ENCODE measurements at places on chromosomes 7 and 10.

- no peak for DNase-seq
- H3K27ac ChIP-seq = no peak overlapping the region
- H3K27me3 ChIP-seq = no peaks in the 10 kb centered on the region
- H3K4me3 ChIP-seq = no peak overlapping the region
- H3K36me3 ChIP-seq = peaks cover 78% of the 10 kb centered on the region
Measured at GRCh38 chr7:44052771-44053365, 8.4 kb downstream of the DBNL start.

DNA sequence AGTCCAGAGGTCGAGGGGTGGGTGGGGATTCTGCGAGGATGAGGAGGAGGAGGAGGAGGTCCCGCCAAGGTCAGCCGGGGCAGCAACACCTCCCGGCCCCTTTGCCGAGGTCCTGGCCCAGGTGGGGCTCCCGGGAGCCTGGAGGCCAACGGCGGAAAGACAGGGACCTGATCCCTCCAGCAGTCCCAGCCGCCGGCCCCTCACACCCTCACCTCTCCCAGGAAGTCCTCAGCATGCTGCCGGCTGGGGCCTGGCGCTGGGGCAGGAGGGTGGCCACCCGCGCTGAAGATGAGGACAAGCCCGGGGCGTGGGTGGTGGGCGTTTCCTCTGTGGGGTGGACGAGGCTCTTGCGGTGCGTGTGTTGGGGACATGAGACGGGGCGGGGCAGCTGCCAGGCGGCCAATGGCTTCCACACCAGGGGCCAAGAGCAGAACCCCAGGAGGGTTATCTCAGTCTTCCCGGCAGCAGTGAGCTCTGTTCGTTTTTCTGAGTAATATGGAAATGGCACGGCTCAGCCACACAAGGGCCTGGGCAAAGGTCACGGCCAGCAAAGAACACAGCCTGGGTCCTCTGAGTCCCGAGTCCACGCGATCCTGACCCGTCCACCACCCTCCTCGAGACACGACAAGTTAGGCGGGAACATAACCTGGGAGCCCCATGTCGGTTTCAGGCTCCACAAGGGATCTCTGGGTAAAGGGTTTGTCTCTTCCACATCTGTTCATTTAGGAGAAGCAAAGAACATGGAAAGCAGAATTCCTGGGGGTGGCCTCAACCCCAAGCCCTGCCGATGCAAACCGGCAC lies 82.9 kb upstream of the PDGFA start:
- H3K27me3 ChIP-seq = no peaks in the 10 kb centered on the region
- no peaks in the 10 kb centered on the region for H3K36me3 ChIP-seq
- peak overlapping the region; percentile 11 for H3K4me3 ChIP-seq
- DNase-seq = no peak
- peak overlapping the region; percentile 96 for H3K27ac ChIP-seq
- H3K4me1 ChIP-seq = no peaks in the 10 kb centered on the region

- peak; percentile 54 for DNase-seq
- no peaks in the 10 kb centered on the region for H3K4me1 ChIP-seq
- no peak overlapping the region for H3K4me3 ChIP-seq
- no peaks in the 10 kb centered on the region for H3K27me3 ChIP-seq
- H3K27ac ChIP-seq = no peak overlapping the region
- peaks cover 15% of the 10 kb centered on the region for H3K36me3 ChIP-seq
Measured at GRCh38 chr10:97759158-97759887, 12.5 kb downstream of the SFRP5 start.

DNA sequence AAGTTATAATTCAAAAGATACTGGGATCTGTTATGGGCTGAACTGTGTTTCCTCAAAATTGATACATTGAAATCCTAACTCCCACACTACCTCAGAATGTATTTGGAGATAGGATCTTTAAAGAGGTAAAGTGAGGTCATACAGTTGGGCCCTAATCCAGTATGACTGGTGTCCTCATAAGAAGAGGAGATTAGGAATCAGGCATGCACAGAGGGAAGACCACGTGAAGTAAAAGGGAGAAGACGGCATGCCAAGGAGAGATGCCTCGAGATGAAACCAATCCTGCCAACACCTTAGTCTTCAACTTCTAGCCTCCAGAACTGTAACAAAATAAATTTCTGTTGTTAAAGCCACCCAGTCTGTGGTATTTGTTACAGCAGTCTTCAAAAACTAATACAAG lies 5.9 kb upstream of the CFAP69 start:
- H3K27me3 ChIP-seq = peaks cover 19% of the 10 kb centered on the region
- no peak for DNase-seq
- no peak overlapping the region for H3K27ac ChIP-seq
- H3K4me1 ChIP-seq = no peaks in the 10 kb centered on the region

- no peaks in the 10 kb centered on the region for H3K36me3 ChIP-seq
- H3K27me3 ChIP-seq = peaks cover 63% of the 10 kb centered on the region
- H3K4me3 ChIP-seq = no peak overlapping the region
- no peak overlapping the region for H3K27ac ChIP-seq
Measured at GRCh38 chr10:101217044-101217425, 12.2 kb downstream of the LBX1 start.

GRCh38 chr10:3067118-3067858 lies at the start of gene PFKP:
Gene PFKP, plus strand, starts transcription at chr10:3067548. Its CDS starts 48 bp downstream, at chr10:3067596.
- DNase-seq = peak; percentile 65
- peak within 1 kb of the TSS; percentile 33 for H3K27ac ChIP-seq
- peaks cover 4% of the 10 kb centered on the region for H3K36me3 ChIP-seq

GRCh38 chr10:110525349-110526260 lies 27.9 kb downstream of the DUSP5 start:
- no peaks in the 10 kb centered on the region for H3K4me1 ChIP-seq
- H3K27me3 ChIP-seq = peaks cover 3% of the 10 kb centered on the region
- no peaks in the 10 kb centered on the region for H3K36me3 ChIP-seq
- no peak overlapping the region for H3K4me3 ChIP-seq

- DNase-seq = no peak
- no peaks in the 10 kb centered on the region for H3K27me3 ChIP-seq
- no peak overlapping the region for H3K27ac ChIP-seq
Measured at GRCh38 chr7:112942981-112943380, 143.6 kb downstream of the GPR85 start.

- peaks cover 55% of the 10 kb centered on the region for H3K36me3 ChIP-seq
- peak overlapping the region; percentile 38 for H3K4me3 ChIP-seq
- peak overlapping the region; percentile 87 for H3K27ac ChIP-seq
- peaks cover 68% of the 10 kb centered on the region for H3K4me1 ChIP-seq
Measured at GRCh38 chr7:44980393-44981034, 1.7 kb upstream of the MYO1G start.

- H3K4me3 ChIP-seq = no peak overlapping the region
- no peaks in the 10 kb centered on the region for H3K36me3 ChIP-seq
- no peak for DNase-seq
- no peaks in the 10 kb centered on the region for H3K4me1 ChIP-seq
- no peaks in the 10 kb centered on the region for H3K27me3 ChIP-seq
Measured at GRCh38 chr7:3957472-3958108, 656.5 kb downstream of the SDK1 start.

DNA sequence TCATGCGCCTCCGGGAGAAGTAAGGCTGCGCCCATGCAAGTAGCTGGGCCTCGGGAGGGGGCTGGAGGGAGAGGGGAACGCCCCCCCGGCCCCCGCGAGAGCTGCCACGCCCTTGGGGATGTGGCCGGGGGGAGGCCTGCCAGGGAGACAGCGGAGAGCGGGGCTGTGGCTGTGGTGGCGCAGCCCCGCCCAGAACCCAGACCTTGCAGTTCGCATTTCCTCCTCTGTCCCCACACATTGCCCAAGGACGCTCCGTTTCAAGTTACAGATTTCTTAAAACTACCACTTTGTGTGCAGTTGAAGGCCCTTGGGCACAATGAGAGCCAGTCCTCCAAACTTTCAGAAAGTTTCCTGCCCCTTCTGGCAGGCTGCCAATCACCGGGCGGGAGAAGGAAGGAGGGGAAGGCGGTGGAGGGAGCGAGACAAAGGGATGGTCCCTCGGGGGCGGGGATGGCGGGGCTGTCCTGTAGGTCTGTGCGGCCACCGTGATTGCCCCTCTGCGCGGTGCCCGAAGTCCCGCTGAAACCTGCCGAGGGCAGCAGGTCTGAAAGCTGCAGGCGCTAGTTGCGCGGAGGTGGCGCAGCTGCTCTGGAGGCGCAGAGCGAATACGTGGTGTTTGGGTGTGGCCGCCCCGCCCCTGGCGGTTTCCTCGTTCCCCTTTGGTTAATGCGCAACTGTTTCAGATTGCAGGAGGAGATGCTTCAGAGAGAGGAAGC lies 2.1 kb downstream of the VIM start:
- peaks cover 41% of the 10 kb centered on the region for H3K4me1 ChIP-seq
- H3K27me3 ChIP-seq = no peaks in the 10 kb centered on the region
- DNase-seq = peak; percentile 73
- H3K36me3 ChIP-seq = peaks cover 26% of the 10 kb centered on the region

- H3K4me3 ChIP-seq = no peak overlapping the region
- H3K27ac ChIP-seq = no peak overlapping the region
- DNase-seq = no peak
- no peaks in the 10 kb centered on the region for H3K36me3 ChIP-seq
- H3K27me3 ChIP-seq = peaks cover 51% of the 10 kb centered on the region
Measured at GRCh38 chr10:103284170-103284569, 7.2 kb downstream of the INA start.

DNA sequence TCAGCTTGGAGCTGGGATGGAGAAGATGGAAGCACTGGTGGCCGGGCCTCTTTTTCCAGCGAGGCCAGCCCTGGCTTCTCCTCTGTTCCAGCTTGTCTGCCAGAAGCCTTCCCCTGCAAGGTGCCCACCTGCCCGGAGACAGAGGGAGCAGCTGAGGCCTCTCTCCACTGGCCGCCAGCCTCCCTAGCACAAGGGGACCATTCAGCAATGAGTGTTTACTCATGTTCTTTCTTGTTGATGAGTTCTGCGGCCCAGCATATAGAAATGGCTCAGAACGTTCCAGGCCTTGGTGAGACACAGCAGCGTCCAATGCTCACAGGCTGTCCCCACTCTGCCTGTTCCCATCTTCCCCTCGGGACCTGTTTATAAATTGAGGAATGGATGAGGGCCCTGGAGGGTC lies 47.3 kb downstream of the CHST3 start:
- H3K36me3 ChIP-seq = no peaks in the 10 kb centered on the region
- H3K4me3 ChIP-seq = no peak overlapping the region
- no peaks in the 10 kb centered on the region for H3K27me3 ChIP-seq
- H3K27ac ChIP-seq = no peak overlapping the region
- H3K4me1 ChIP-seq = no peaks in the 10 kb centered on the region

- H3K27ac ChIP-seq = peak overlapping the region; percentile 67
- no peaks in the 10 kb centered on the region for H3K27me3 ChIP-seq
- peaks cover 16% of the 10 kb centered on the region for H3K4me1 ChIP-seq
- H3K36me3 ChIP-seq = no peaks in the 10 kb centered on the region
Measured at GRCh38 chr10:31708046-31708445, 220.6 kb downstream of the ARHGAP12 start.

DNA sequence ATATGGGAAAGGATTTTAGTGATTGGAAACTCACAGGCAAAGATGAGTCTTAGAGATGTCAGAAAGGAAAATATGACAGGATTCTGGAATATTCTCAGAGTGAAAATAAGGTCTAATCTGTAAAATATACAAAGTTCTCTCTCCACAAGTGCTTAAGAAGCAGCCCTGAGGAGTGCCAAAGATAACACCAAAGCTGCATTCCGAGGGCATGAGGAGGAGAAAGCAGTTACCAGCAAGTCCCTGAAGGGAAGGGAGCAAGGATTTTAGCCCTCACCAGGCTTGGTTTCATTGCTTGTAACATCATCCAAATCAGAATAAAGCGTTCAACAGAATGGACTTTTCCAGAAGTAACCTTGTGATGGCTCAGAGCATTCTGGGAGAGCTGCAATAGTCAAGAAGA lies 31.4 kb upstream of the DLX6 start:
- H3K27me3 ChIP-seq = peaks cover 6% of the 10 kb centered on the region
- no peaks in the 10 kb centered on the region for H3K4me1 ChIP-seq
- no peak overlapping the region for H3K4me3 ChIP-seq
- H3K36me3 ChIP-seq = no peaks in the 10 kb centered on the region
- no peak overlapping the region for H3K27ac ChIP-seq

GRCh38 chr10:110977662-110978061 lies 58.3 kb downstream of the SHOC2 start:
- no peak overlapping the region for H3K27ac ChIP-seq
- no peaks in the 10 kb centered on the region for H3K27me3 ChIP-seq
- no peak overlapping the region for H3K4me3 ChIP-seq
- peaks cover 7% of the 10 kb centered on the region for H3K36me3 ChIP-seq
- DNase-seq = no peak

- no peaks in the 10 kb centered on the region for H3K36me3 ChIP-seq
- no peak overlapping the region for H3K27ac ChIP-seq
- H3K4me1 ChIP-seq = peaks cover 16% of the 10 kb centered on the region
- no peak overlapping the region for H3K4me3 ChIP-seq
- DNase-seq = no peak
Measured at GRCh38 chr7:473211-473734, 46.4 kb downstream of the PDGFA start.

DNA sequence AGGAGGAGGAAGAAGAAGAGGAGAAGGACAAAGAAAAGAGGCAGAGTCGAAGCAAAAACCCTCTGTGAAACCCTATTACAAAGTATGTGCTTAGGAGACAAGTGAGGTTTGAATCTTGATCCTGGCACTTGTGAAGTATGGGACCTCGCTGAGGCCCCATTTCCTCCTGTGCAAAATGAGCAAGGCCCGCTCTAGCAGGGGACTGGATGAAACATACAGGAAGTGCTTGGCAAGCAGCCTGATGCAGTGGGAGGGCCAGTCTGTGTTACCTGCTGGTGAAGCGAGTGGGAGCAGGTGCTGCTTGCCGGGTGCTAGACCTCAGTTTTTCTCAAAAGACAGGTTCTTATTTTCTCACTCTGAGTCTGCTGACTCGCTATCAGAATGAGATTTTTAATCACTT lies 150.4 kb downstream of the JCAD start:
- H3K36me3 ChIP-seq = no peaks in the 10 kb centered on the region
- DNase-seq = peak; percentile 35
- H3K4me1 ChIP-seq = peaks cover 9% of the 10 kb centered on the region
- H3K27me3 ChIP-seq = no peaks in the 10 kb centered on the region
- H3K4me3 ChIP-seq = no peak overlapping the region

DNA sequence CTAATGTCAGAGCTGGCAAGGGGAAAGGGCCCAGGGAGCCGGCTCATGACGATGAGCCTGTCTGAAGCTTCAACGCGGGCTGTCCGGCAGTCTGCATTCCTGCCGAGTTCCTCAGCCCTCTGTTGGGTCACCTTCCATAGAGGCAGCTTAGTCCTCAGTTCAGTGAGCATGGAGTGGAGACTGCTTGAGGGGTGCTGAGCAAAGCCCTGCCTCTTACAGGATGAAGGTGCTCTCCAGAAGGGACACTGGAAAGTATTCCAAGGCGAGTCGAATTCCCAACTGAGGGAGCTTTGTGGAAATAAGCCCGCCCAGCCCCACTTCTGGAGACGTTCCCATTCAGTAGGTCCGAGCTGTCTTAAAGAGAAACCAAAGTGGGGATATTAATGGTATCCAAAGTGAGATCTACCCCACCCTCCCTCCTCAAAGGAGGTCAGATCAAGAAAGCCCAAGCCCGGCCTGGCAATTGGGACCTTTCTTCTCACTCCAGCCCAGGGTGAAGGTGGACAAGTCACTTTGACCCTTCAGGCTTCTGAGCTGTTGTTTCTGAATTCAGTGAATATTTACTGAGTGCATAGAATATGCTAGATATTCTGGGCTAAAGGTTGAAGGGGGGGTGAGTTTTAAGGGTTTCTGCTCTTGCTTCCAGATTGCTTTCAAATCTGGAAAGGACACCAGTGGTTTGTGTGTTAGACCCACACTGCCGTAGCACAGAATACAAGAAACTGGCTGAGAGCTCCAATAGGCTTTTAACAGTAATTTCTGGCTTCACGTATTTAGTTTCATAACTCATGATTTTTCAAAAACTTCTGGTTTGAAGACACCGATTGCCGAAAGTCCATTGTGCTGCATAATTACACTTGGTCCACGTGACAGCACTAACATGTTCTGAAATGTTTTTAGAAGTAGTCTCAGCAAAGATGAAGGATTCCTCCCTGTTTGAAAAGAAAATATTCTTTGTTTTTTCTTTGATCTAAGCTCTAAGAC lies 3.5 kb downstream of the EGFR start:
- H3K27ac ChIP-seq = no peak overlapping the region
- no peak for DNase-seq
- H3K27me3 ChIP-seq = peaks cover 7% of the 10 kb centered on the region
- no peaks in the 10 kb centered on the region for H3K4me1 ChIP-seq

Data from common myeloid progenitor, CD34-positive (primary cell).